Stimulated activated CD8-positive, alpha-beta memory T cell treated with anti-CD3 and anti-CD28 coated beads, Interleukin-4, amount 100 ng/mL, for 4 hours (primary cell): ENCODE measurements at places on chromosomes 7 and 10.

DNA sequence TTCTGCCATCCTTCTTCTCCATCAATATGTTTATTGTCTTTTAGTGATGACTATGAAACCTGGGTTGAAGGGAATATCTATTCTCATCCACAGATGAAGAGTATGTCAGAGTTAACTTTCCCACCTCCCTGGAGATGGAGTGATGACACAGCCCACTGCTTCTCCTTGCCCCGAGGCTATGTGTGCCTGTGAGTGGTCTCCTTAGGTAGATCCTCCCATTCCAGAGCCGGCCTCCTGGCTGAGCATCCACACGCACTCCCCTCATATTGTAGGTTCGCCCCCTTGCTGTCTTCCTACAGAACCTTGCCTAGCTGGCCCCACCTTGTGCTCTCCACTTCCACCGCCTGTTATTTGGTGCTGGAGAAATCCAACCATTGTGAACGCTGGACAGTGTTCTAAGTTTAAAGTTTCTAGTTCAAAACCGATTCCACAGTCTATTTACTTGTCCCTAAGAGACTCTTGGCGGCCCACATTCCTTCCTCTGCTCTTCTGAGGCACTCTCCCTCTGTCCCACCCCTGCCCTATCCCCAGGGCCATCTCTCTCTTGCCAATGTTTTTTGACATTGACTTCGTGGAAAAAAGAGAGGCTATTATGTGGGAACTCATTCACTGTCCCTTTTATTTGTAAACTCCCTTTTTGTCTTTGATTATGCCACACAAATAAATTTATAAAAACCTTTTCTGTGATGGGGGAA lies 168.0 kb downstream of the ZNF438 start:
- no peak for DNase-seq

GRCh38 chr10:131667047-131667446 lies 233.8 kb upstream of the PPP2R2D start:
- DNase-seq = no peak

- DNase-seq = no peak
Observed at GRCh38 chr7:70668606-70669358, 463.2 kb upstream of the GALNT17 start.

DNA sequence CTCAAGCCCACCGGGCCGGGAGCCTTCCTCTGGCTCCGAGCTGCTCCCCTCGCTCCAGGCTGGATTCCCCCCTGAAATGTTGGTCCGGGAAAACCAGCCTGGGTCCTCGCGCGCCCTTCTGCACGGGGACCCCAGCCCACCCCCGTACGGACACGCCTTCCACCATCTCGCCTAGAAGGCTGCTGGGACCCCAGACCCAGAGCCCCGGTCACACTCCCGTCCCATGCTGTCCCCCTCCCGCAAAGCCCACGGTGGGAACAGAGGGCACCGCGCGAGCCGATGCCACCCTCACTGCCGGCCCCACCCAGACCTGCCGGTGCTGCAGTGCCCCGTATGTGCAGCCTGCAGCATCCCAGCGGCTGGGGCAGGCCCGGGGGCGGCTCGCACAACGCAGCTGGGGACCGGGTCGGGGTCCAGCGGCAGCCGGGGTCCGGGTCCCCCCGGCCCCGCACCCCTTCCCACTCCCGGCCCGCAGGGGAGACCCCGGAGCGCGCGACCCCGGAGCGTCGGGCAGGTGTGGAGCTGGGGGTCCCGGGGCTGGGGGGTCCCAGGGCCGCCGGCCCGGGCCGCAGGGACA lies 871 bp downstream of the SPOCK2 start:
- no peak for DNase-seq

- DNase-seq = no peak
Observed at GRCh38 chr7:44697136-44698045, 51.3 kb upstream of the ZMIZ2 start.

GRCh38 chr7:12759151-12759550 lies 71.7 kb downstream of the ARL4A start:
- no peak for DNase-seq

- no peak for DNase-seq
Observed at GRCh38 chr10:13231808-13232207, 2.4 kb downstream of the UCMA start.

DNA sequence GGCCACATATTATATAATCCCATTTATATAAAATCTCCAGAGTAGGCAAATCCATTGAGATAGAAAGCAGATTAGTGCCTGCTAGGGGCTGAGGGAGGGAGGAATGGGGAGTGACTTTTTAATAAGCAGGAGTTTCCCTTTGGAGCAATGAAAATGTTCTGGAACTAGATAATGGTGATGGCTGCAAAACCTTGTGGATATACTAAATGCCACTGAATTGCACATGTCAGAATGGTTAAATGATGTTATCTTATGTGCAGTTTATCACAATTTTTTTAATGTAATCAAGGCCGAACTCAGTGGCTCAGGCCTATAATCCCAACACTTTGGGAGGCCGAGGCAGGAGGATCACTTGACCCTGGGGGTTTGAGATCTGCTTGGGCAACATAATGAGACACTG lies 145.5 kb upstream of the AUTS2 start:
- no peak for DNase-seq

- no peak for DNase-seq
Observed at GRCh38 chr7:93171606-93172226, 23.5 kb upstream of the SAMD9L start.

DNA sequence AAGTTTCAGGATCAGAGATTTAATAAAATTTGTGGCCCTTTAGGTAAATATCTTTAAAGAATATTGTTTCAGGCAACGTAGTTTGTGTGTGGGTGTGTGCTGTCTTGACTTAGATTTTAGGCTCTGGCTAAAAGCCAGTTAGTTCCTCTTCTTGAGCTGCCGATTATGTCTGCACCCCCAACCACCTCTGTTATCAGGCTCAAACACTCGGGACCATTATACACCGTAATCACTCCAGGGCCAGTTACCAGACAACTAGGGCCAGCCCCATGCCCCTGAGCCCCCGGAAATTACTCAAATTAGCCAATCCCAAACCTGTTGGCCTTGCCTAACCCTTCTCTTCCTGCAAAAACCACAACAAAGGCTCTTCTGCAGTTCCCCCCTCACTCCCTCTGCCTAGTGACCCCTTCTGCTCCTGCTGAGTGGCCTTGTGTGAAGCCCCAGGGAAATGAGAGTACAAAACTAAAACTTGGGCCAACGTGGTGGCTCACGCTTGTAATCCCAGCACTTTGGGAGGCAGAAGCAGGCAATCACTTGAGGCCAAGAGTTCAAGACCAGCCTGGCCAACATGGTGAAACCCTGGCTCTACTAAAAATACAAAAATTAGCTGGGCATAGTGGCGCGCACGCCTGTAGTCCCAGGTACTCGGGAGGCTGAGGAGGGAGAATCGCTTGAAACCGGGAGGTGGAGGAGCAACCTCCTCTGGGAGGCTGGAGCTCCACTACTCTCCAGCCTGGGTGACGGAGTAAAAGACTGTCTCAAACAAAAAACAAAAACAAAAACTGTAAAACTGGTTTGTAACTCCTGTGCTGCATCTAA lies 9.2 kb upstream of the HNRNPF start:
- DNase-seq = no peak

DNA sequence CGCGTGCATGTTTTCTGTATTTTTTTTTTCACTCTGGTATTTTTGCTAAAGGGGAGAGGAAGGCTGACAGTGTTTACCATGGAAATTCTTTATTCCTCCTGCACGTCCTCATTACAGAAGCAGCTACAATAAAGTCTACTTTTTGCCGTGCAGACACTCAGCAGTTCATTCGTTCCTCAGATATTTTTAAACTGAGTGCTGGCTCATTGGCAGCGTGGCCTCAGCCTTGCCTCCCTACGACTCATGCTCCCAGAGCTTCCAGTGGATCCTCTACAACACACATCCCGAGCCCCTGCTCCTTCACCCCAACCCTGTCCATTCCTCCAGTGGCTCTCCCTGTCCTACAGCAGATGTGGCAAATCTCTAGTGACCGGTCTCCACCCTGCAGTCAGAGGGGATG lies 239.2 kb upstream of the ZMIZ1 start:
- DNase-seq = no peak

- no peak for DNase-seq
Observed at GRCh38 chr10:73847031-73847430, 27.3 kb downstream of the CAMK2G start.

GRCh38 chr10:70982443-70982842 lies 94.1 kb upstream of the PCBD1 start:
- no peak for DNase-seq

DNA sequence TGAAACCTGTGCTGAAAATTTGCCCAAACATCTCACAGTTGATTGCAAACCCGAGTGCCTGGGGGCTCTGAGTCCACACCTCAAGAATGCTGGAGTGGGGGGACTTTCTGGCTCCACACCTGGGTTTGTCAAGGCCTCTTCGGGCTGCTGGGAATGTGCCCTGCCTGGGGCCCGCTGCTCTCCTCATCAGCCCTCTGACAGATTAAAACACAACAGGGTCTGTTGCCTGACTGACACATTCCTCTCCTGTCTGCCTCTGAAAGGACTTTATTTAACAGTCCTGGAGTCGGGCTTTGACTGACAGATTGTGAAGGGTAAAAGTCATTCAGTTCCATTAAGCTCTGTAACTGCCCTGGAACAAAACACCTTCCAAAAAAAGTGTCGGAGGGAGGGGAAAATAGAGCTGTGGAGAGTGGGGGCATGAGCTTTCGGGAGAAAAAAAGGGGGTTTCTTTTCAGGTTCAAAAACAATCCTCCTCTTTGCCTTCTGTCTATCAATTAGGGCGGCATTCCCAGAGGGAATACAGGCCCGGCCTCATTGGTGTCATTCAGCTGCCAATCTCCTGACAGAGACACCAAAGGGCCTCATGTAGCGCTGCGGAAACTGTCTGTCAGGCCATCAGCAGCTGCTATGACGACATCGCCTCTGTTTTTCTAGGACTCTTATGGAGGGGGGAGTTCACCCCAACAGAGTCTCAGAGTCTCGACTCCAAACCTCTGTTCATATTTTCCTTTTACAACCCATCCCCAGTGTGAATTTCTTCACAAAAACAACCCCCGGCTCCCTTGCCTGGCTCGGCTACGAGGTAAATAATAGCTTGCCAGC lies 398.8 kb upstream of the NFE2L3 start:
- DNase-seq = no peak

DNA sequence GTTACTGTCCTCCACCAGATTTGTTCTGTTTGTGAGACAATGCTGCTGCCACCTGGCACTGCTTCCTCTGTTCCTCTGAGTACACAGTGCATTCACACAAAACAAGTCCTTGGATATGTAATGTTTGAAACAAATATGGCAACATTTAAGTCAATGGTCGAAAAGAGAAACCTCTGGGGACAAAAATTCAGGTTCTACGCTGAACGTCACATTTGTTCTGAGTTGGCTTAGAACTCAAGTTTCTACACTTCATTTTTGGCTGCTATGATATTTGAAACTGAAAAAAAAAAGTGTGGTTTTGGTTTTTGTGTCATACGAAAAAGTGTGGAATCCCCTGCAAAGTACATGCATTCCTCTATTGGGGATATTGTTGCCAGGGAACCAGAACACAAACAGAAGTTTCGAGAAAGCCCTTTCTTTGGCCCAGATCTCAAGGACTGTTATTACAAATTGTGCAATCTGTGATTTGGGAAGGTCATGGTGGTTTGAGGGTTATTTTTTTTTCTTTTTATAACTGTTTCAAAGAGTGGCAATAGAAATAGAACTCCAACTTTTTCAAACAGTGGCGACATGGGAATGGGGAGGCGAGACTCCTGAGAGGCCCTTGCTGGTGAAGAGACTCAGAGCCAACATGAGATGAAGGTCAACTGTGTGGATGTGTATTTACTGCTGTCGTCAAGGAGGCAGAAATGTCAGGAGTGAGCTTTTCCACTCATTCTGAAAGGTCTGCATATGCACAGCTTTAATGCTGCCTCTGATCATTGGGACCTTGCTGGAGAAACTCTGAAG lies 127.5 kb downstream of the CUBN start:
- DNase-seq = no peak

GRCh38 chr10:11685787-11686218 lies 56.4 kb upstream of the ECHDC3 start:
- no peak for DNase-seq
